Transverse colon (tissue), 4 donors: ENCODE measurements at places on chromosomes 6 and 20. TPM values are rescaled to one million over a fixed set of nuclear protein-coding genes. Genes with fewer than 3 reads are reported as not detected.

PSORS1C2 gene
- total RNA-seq = not detected

SALL4 gene
- total RNA-seq = not detected

DNA sequence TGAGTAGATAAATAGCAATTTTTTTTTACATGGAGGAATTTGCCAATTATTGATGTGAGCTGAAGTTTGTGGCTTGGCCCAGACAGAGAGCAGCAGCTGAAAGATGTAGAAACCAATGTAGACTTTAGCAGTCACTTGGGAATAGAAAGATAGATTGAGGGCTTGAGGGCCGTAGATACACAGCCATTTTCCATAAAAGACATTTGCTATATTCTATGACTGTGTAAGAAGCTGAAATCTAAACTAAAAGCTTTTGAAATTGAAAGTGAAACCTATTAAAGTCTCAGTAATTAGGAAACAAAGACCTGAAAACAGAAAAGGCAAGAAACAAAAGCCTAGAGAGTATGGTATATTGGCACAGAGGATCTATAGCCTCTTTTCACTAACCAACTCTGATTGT lies 332.7 kb downstream of the CENPW start:
- DNase-seq = no peak

DNA sequence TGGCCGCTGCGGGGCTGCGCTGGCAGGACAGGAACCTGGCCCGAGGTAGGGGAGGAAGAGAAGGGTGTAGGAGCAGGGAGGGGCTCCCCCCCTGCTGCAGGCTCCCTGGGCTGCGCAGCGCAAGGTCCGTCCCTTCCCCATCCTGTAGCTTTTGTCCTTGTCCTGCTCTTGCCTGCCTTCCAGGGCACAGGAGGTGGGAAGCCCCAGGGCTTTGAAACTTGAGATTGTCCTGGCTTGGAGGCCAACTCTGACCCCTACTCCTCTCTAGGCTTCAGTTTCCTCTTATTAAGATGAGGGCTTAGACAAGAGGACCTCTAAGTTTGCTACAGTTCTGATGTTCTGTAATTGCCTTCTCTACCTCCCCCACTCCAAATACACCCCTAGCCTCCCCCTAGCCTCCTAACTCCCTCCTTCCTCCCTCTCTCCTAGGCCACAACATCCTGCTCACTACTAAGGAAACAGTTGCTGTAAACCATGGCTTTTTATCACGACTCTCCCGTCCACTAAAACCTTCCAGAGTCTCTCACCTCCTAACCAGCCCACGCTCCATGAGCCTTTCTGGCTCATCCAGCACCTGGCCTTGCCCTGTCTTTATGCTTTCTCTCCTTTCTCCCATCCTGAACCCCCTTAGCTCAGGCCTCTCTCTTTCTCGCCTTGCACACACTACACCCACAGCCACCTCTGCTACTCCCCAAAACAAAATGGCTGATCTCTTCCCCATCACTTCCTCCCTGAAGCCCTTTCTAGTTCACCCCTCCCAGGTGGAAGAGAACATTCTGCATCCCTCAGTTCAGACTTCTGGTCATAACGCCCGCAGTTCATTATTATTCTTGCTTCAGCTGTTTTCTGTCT lies 10.2 kb downstream of the UNC5CL start:
- no peak for DNase-seq

DNA sequence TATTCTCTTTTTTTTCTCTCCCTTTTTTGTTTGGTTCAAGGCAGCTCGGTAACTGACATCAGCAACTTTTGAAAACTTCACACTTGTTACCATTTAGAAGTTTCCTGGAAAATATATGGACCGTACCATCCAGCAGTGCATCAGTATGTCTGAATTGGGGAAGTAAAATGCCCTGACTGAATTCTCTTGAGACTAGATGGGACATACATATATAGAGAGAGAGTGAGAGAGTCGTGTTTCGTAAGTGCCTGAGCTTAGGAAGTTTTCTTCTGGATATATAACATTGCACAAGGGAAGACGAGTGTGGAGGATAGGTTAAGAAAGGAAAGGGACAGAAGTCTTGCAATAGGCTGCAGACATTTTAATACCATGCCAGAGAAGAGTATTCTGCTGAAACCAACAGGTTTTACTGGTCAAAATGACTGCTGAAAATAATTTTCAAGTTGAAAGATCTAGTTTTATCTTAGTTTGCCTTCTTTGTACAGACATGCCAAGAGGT lies 10.6 kb downstream of the HEY2 start:
- no peak for DNase-seq

DNA sequence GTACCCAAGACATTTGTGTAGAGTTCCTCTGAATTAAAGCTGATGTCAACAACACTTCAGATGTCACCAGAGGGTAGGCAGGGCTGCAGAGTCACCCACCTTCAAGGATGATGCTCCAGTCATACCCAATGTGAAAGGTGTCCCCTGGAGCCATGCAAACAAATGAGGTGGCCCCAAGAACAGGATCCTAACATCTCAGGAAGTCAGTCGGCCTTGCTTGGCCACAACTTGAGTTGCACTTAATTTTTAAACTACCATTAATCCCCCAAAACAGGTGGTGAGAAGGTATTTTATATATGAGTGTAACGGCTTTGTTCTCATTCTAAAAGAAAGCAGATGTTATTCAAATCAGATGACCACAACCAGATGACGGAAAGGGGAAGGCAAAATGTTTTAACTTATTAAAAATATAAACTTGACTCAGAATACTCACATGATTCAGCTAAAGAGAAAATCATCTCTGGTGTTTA lies 21.1 kb upstream of the SERPINB1 start:
- no peak for DNase-seq

DNA sequence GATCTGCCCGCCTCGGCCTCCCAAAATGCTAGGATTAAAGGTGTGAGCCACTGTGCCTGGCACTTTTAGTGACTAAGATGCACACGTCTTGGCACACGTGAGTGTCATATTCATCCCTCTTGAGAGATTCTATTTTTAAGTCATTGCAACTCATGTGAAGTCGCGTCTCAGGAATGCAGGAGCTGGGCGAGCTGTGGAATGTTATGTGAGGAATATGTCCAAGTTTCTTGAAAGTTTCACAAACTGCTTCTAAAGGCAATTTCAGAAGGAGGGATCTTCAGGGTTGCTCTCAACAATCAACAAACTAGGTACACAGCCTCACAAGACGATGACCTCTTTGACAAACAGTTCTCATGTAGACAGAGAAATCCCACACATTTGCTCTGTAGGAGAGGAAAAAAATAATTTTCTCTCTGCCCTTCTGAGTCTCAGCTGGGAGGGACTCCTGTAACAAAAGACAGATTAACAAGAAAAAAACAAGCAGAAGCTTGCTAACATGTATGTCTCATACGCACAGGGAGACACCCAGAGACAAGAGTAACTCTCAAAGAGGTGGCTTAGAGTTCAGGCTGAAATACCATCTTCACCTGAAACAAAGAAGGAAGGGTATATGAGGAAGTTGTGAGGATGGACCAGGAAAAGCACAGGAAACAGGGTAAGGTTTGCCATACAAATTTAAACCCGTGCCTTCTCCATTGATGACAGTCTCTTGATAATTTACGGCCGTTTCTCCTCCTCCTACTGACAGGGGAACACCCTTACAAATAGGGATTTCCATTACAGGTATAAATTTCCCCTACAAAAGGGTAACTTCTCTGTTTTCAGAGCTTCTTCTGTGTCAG lies 45.3 kb upstream of the FAM50B start:
- DNase-seq = no peak

GRCh38 chr6:118668761-118669385 lies 17.5 kb upstream of the CEP85L start:
- no peak for DNase-seq
